ENCODE measurements at places on chromosomes 13 and 19.
A peak's percentile ranks its signal among the peaks of the same experiment; 100 is the strongest.

DNA sequence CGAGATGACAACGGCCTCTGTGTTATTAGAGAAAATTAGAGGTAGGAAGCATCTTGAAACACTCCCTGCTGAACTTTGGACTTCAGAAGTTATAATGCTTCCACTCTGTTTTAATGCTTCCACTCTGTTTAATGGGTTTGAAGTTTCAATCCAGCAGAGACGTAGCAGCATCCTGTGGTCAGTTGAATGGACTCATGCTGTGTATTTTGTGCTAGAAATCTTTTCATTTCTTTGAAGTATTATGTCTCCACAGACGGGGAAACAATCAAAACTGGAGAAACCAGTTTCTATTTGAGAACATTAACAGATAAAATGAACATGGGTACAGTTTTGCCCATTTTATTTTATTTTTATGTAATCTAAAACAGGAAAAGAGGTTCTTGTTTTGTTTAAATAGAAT is 1736.2 kb downstream of the SLITRK5 start:
- DNase-seq = no peak

DNA sequence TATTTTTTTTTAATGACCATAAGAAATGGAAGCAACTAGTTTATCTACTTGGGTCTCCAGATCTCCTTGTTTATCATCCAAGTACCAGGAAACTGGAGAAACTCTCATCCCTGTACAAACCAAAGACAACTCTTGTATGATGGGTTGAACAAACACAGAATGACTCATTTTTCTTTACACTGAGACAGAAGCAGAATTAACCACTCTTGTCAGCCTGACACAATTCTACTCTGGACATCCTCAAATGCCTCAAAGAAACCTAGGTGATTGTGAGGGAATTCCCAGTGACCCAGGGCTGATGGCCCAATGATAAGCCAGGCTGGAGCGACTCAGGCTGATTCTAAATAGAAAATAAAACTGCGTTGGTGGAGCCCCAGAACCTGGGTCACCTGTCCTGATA is 151.5 kb downstream of the ZNF737 start:
- no peak for DNase-seq

DNA sequence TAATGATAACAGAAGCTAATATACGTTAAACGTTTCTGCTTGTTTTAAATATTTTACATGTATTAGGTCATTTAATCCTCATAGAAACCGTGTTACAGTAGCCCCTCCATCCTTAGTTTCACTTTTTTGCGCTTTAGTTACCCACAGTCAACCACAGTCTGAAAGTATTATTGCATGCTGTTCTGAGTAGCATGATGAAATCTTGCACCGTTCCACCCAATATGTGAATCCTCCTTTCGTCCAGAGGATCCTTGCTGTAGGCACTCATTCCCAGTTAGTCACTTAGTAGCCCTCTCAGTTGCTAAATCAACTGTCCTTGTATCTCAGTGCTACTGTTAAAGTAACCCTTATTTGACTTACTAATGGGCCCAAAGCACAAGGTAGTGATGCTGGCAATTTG is 257.8 kb downstream of the ENOX1 start:
- DNase-seq = no peak

DNA sequence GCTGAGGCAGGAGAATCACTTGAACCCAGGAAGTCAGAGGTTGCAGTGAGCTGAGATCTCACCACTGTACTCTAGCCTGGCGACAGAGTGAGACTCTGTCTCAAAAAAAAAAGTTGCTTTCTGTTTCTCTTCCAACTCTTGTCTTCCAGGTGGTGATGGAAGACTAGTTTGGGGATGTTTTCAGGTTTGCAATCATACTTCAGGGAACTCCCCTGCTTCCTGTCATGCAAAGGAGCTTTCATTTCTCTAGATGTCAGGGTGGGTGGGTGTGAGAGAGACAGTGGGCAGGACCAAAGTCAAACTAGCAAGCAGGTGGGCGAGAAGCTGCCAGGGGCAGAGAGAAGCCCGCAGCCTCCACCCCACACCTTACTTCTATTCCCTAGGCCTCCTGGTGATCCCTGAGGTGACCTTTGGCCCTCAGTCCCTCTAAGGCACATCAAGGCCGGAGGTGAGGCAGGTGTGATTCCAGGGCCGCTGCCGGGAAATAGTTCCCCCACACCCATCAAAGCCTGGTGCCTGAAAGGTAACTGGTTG is 25.7 kb downstream of the CCNE1 start:
- DNase-seq = peak; percentile 73

- no peak for DNase-seq
Measured at GRCh38 chr13:41823476-41823875, 137.4 kb downstream of the VWA8 start.

GRCh38 chr19:15293781-15294491 is 38.4 kb downstream of the BRD4 start:
- no peak for DNase-seq

DNA sequence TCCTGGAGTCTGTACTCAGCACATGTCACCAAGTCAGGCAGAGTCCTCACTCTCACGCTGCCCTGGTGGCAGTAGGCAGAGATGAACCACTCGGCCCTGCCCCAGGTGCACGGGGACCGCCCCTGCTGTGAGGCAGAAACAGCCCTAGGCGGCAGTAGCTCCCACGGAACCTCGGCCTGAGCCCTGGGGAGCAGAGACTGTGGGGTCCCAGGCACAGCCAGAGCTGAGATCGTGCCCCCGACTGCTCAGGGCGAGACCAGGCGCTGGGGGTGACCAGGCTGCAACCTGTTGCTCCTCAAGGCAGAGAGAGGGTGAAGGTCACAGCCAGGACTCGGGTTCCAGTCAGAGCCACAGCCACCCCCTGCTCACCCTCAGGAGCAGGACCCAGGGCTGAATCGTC is 34.9 kb downstream of the AP1M1 start:
- no peak for DNase-seq

GRCh38 chr13:77584106-77584505 is 48.6 kb downstream of the SCEL start:
- no peak for DNase-seq

- no peak for DNase-seq
Measured at GRCh38 chr19:30131246-30131645, 189.2 kb downstream of the URI1 start.

DNA sequence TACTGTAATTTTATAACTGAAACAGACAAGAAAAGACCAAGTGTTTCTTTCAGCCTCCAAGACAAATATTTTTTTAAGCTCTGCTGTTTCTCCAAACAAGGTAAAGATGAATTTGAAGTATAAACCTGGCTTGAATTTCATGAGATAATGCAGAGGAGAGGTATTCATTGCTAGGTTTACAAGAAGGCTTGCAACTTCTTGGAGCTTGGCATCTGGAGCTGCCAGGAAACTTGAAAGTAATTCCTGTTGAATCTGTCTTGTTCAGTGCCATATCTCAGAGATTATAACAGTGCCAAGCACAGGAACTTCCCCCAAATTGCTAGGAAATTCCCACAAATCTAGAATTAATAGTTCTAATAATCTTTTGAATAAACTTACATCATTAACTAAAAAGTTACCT is 70.9 kb downstream of the CDK8 start:
- no peak for DNase-seq

DNA sequence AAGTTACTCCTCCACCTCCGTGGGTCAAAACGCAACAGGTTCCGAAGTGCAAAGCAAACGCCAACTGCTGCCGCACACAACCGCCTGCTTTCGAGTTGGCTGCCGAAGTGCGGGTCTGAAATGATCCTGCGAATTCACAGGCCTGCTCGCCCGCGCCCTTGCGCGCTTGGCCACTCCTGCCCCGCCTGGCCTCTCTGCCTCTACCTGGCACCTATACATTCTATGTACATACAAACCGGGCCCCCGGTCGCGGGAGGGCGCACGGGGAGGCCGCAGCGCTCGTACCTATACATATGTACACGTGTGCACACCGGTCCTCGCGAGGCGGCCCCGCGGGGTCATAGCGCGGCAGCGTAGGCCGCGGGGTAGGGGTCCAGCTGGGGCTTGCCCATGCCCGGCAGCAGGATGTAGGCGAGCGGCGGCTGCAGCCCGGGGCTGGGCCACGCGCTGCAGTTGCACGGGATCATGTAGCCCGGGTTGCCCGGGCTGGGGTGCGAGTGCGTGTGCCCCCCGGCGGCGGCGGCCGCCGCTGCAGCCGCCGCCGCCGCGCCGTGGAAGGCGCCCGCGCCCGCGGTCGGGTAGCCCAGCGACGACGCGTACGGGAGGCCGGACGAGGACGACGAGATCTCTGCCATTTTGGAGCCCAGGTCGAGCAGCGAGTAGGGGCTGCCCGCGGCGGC is 1.3 kb downstream of the SOX21 start:
- no peak for DNase-seq

- DNase-seq = no peak
Measured at GRCh38 chr13:98543378-98544103, 33.4 kb downstream of the STK24 start.

DNA sequence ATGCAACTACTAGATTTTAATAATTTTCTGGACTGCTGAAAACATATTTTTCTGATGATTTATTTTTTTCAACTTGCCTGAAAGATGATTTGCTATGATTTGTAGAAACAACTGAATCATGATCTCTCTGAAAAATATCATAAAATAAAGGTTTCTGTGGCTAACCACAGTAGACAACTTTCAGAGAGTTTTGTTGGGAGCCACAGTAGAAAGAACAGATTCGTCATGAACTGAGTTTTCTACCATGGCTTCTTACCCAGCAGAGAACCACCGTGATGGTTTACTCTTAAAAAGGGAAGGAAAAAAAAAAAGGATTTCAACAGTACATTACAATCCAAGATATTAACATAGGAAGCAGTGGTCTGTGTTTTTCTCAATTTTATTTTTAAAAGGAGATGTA is 18.0 kb downstream of the ZAR1L start:
- DNase-seq = no peak

DNA sequence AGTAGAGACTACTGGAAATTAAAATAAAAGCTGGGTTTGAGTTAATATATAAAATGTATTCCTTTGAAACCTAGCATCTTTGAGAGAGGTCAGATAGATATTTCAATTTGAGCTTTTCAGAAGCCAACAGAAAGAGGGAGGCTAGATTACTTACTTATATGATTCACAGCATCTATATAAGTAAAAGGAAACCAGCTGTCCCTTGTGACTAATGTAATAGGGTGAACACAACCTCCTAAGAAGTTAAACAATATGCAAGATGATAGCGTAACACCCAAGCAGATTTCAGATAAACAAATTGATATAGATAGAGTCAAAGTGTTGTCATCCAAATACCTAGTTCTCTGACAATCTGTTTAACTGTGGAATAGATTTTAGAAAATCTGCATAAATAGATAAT is 393.5 kb upstream of the GPC6 start:
- DNase-seq = no peak

GRCh38 chr19:55014714-55015113 is 23.4 kb downstream of the GP6 start:
- DNase-seq = no peak

DNA sequence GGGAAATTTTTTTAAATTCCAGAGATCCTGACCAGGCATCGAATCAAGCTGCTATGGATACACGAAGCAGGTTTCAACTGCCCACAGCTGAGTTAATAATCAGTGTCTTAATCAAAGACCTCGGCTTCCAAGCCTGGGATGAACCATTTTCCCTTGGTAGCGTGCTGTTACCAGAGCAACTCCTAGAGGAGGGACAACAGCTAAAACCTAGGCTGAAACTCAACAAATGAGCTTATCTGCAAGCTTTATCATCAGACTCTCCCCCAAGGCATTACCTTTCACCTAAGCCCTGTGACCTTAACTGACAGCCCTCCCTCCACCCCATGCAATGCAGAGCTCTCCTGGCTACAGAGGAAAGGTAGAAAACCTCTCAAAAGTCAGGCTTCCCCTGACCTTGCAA is 39.7 kb downstream of the RCBTB1 start:
- DNase-seq = no peak

- DNase-seq = no peak
Measured at GRCh38 chr19:5298471-5298901, 42.1 kb downstream of the PTPRS start.

DNA sequence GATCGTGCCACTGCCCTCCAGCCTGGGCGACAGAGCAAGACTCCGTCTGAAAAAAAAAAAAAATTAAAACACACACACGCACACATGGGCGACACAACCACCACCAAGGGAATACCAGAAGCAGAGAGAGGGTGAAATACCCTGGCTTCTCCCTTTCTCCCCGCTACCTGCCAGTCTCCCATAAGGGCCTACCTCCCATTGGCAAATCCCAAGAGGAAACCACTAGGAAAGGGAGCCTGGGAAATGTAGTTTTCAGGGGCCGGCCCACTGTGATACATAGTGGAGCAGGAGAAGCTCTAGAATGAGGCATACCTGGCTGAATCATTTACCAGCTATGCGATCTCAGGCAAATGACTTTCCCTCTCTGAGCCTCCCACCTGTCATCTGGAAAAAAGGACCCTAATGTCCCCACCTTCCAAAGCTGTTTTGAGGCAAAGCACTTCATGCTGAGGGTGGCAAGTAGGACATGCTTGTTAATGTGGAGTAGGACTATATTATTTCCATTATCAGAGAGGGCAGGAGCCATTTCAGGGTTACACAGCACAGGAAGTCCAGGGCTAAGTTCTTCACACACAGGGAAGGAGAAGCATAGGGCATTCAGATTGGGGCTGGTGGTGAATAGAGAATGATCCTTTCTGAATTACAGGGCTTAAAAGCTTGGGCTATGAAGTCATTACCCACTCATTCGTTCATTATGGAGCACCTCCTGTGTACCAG is 14.3 kb upstream of the HNRNPUL1 start:
- no peak for DNase-seq

GRCh38 chr13:99193152-99193551 is 7.5 kb upstream of the UBAC2 start:
- DNase-seq = no peak

DNA sequence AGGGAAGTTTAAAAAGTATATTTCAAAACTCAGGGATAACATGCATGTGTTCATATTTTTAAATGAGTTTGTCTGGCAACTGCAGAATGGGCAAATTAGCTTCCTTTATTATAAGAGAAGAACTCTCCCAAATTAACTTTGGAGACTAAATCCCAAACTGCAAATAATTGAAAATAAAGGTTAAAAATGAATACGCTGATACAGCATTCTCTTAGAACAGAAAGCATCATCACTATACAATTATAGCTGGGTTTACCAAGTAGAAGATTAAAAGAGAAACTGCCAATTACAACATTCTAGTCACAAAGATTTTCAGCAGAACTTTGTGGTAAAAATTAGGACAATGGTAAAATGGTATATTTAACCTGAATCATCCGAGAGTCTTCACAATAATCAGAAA is 73.3 kb downstream of the OLFM4 start:
- DNase-seq = no peak

GRCh38 chr13:25409938-25410337 is 38.2 kb downstream of the ATP8A2 start:
- DNase-seq = no peak

DNA sequence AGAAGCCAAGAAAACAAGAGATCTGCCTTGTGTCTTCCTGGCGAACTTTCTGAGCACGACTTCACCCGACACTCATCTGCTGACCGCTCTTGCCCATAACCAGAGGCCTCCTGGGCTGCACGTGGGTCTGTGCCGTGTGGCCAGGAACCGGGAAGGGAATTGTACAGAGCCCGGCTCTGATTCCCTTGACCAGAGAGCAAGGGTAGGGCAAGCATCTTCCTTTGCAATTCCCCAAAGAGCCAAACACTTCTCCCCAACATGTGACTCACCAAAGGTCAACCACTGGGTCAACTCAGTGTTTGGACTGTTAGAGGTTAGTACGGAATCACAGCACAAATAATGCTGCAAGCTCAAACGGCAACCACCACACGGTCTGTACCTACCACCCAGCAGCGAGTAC is 48.9 kb downstream of the KLF2 start:
- DNase-seq = no peak

- DNase-seq = no peak
Measured at GRCh38 chr19:33290956-33291622, 11.2 kb downstream of the CEBPA start.

Data from naive thymus-derived CD4-positive, alpha-beta T cell (primary cell).